ENCODE measurements at places on chromosomes 4 and X. TPM values are rescaled to one million over a fixed set of nuclear protein-coding genes. Genes with fewer than 3 reads are reported as not detected.

KCND1 gene
- 0.90 TPM for polyA plus RNA-seq

GLRA2 gene
- polyA plus RNA-seq: 0.22 TPM

CLCN4 gene
- polyA plus RNA-seq: 14.3 TPM

HTR2C gene
- not detected for polyA plus RNA-seq

TRAM1L1 gene
- 4.4 TPM for polyA plus RNA-seq

SMR3B gene
- polyA plus RNA-seq: not detected

HUWE1 gene
- polyA plus RNA-seq: 78.5 TPM

FGA gene
- not detected for polyA plus RNA-seq

LPAR4 gene
- polyA plus RNA-seq: 44.0 TPM

ADRA2C gene
- 1.9 TPM for polyA plus RNA-seq

ADH1B gene
- polyA plus RNA-seq: 15.6 TPM

WDR13 gene
- 83.4 TPM for polyA plus RNA-seq

XAGE5 gene
- not detected for polyA plus RNA-seq

DNA sequence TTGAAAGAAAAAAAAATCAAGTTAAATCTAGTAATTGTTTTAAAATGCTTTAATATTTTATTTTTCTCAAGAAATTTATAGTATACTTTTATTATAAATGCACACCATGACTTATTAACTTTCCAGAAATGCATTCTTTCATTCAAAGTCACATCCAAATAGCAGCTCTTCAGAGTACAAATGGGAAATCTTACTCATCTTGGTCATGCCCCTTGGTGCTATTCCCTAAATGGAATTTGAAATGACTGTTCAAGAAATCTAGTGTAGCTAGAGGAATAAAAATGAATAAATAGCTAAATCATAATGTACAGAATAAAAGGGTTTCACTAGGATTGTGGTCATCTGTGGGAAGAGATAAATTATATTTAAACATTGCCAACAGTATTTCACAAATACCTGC is 1139.7 kb downstream of the PCDH18 start:
- DNase-seq: peak; percentile 6

DNA sequence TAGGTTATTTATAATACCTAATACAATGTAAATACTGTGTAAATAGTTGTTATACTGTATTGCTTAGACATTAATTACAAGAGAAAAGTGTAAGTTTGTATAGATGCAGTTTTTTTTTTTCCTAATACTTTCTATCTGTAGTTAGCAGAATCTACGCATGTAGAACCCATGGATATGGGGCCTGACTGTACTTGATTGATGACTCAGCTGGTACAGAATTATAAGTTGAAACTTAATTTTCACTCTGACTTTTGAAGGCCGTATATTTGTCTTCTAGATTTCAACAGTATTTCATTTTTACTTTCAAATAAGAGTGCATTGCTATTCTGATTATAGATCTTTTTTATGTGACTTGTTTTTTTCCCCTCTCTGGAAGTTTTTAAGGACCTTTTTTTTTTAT is 30.8 kb upstream of the NDUFC1 start:
- no peak for DNase-seq

- DNase-seq: no peak
Observed at GRCh38 chr4:48710446-48711209, 69.5 kb downstream of the FRYL start.

DNA sequence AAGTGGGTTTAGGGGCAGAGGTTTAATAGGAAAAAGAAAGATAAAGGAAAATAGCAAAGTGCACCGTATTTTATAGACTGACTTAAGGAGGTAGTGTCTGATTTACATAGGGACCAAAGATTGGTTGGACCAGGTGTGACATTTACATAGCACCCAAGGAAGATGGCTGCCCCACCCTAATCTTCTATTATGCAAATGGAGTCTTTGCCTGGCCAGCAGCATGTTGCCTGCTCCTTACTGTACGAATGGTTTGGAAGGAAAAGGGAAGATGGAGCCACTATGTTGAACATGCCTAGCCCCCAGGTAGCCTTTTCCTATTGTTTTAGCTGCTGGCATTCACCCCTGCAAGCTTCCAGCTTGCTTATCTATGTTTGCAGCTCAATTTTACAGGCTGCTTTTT is 146.2 kb upstream of the PDE5A start:
- DNase-seq: no peak

- DNase-seq: peak; percentile 53
Observed at GRCh38 chr4:20026456-20026855, 225.2 kb upstream of the SLIT2 start.

- DNase-seq: no peak
Observed at GRCh38 chr4:7436256-7436655, 1.5 kb upstream of the PSAPL1 start.

GRCh38 chr4:98728433-98728832 is 70.0 kb upstream of the TSPAN5 start:
- DNase-seq: no peak

GRCh38 chr4:113276464-113277170 is 227.2 kb downstream of the ANK2 start:
- DNase-seq: peak; percentile 79

- DNase-seq: no peak
Observed at GRCh38 chr4:185472103-185472542, 590 bp upstream of the CCDC110 start.

DNA sequence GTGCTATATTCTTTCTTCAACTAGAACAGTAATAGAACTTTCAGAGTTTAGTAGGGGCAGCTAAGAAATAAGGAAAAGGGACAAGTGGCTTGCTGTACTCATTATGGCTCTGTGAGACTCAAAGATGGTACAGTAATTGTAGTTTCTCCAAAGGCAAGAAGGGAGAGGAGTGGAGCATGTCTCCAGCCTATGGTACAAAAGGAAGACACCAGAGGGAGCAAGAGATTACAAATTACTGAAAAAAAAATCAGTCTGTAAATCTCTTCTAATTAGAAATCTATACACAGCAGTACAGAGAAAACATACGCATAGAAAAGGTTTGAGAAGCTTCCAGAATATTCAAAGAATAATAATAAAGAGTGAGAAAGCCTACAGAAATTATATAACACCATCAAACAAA is 61.4 kb downstream of the KLHL4 start:
- no peak for DNase-seq

GRCh38 chrX:19879181-19879580 is 8.2 kb downstream of the SH3KBP1 start:
- no peak for DNase-seq

- no peak for DNase-seq
Observed at GRCh38 chrX:150887906-150888465, 10.5 kb downstream of the CD99L2 start.

DNA sequence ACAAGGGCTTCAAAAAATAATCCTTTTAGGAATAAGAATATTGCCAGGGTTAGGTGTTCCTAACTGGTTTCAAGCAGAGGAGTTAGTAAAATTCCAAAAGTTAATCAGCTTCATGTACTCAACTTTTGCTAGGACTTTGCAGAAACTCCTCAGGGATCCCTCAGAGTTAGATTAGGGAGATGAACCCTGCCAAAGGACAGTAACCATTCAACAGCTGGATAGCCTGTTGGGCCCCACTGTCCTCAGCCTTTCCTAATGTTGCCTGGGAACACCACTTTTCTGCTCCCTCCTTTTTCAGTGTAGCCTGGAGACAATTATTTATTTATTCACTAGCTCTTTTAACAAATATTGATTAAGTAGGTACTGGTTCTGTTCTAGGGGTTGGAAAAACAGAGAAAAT is 53.8 kb downstream of the NFKB1 start:
- no peak for DNase-seq

DNA sequence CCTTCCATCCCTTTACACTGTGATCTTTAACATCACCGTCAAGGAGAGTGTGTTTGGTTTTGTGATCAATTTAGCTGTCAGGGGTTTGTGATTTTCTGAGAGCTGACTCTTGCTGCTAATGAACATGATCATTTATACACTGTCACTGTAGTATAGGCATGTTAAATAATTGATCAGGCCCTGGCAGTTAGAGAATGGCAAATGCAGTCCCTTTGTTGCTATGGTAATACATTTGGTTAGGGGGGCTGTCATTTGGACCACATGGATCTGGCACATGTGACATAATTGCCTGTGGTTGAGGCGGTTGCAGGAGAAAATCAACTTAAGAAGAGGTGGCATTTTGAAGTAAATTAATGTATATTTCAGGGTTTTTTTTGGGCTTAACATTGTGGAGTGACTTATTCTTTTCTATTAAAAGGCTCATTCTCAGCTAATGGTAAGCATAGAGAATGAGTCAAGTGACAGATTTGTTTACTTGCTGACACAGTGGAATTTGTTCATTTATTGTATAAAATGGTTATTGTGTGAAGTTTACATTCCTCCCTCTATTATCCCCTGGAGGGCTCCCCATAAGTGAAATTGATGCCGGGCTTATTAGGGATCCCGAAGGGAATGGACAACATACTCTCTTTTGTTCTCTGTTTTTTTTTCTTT is 114.0 kb downstream of the FHIP1A start:
- DNase-seq: no peak

- no peak for DNase-seq
Observed at GRCh38 chr4:139619644-139620043, 46.0 kb upstream of the MGST2 start.

DNA sequence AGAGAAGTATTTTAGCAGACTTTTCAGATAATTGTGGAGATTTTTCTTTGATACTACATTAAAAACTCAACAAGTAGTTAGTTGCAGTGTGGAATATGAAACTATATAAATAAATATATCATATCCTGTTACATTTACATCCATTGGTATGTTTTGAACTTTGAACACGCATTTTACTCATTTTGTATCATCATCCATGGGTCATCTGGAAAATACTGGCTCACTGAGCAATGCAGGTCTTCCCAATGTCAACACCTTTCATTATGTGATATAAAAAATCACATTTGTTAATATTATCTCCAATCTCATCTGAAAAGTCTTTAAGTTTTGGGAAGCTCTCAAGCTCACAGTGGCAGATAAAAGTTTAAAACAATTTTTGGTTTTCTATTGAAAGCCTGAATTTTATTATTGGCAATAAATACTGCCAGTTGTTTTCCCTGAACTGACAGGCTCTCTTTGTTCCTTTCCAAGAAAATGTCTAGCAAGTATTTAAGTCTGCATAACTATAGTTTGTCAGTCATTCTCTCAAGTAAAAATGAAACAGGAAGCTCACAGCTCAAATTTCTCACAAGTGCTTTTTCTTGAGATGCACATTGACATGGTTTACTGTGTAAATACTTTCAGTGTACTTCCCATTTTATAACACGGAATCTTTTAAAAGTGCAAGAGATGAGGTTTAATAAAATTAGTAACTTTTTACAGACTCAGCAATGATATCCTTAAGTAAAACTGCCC is 183.5 kb upstream of the GPC4 start:
- no peak for DNase-seq

DNA sequence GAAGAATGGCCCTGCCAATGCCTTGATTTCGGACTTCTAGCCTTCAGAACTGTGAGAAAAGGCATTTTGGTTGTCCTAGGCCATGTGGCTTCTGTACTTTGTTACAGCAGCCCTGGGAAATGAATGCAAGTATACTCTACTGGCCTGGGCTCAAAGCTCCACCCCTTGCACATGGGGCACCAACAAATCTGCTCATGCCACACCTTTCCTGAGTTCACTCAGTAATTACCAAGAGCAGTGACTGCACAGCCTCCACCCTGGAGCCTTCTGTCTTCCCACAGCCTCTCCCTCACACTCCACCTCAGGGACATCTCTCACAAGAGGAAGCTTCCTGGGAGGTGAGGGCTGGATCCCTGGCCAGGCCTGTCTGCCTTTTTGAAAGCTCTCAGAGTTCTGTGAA is 29.1 kb upstream of the GAB1 start:
- no peak for DNase-seq

GRCh38 chr4:89558147-89558546 is 250.5 kb upstream of the GPRIN3 start:
- no peak for DNase-seq

DNA sequence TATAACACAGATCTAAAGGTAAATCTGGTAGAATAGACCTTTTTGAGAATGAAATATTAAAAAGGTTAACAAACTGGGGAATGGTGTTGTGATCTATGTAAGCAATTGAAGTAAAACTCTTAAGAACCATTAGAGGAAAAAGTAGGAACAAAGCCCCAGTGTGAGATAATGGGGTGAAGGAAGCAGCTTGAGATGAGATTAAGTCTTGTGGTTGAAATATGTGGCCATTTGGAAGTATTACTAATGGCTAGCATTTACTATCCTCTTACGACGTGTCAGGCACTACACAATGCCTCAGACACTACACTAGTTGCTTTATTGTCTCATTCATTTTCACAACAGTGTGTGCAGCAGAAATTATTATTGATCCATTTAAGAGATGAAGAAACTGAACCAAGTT is 25.9 kb upstream of the NDNF start:
- DNase-seq: no peak
